ENCODE measurements at places on chromosomes 4 and X.

DNA sequence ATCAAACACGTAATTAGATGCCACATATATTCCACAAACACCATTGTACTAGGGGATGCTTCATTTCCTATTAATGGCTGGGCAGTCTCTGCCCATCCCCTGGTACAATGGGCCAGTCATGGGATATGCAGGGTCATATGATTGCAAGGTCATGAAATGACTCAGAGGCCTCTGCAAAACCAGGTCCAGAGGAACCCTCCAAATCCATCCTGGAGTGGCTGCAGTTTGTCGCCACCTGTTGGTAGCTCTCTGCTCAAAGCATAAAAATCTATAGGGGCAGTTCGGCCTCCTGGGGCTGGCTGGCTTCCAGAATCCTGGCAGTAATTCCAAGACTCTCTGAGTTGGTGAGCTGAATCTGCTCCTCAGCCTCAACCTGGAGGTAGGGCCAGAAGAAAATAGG lies 22.9 kb upstream of the PUDP start:
- peak; percentile 44 for DNase-seq

GRCh38 chrX:108020631-108021030 lies 24.2 kb upstream of the VSIG1 start:
- no peak for DNase-seq

DNA sequence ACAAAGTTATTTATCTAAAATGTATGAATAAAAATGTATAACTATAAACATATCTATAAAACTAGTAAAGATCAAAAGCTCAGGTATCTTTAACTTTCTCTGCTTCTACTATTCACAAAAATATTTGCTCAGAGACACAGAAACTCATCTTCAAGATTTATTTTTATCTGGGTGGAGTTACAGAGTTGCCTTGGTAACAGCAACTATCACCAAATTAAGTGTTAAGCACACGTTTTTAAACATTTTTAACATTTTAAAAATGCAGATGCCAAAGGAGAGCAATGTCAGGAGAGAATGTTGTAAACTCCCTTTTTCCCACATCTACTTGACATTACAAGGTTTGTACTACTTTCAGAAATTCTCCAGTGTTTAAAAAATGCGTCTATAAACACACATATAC lies 71.4 kb downstream of the SNCA start:
- no peak for DNase-seq

DNA sequence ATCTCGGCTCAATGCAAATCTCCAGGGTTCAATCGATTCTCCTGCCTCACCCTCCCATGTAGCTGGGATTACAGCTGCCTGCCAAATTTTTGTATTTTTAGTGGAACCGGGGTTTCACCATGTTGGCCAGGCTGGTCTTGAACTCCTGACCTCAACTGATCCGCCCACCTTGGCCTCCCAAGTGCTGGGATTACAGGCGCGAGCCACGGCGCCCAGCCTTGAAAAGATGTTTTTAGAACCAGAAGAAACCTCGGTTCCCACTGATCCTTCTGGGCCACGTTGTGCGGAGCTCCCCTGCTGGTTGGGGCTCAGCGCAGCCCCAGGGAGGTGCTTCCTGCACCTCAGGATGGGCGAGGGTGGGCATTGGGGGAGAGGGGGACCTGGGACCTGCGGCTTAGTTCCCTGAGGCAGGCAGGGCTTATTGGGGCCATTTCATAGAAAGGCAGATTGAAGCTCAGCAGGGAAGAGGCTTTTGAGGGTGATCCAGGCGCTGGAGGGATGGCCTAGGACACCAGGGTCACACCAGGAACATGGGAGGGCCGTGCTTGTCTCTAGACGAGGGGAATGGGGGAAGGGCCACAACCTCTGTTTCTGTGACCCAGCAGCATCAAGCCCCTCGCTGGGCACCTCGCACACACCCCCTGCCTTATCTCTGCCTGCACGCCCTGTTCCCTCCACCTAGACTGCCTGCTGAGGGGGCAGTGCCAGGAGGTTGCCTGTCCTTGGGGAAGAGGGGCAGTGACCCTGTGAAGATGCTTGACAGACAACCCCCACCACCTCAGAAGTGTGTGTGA lies 6.3 kb upstream of the ADD1 start:
- no peak for DNase-seq

GRCh38 chr4:173924561-173924960 lies 358.9 kb downstream of the FBXO8 start:
- no peak for DNase-seq

DNA sequence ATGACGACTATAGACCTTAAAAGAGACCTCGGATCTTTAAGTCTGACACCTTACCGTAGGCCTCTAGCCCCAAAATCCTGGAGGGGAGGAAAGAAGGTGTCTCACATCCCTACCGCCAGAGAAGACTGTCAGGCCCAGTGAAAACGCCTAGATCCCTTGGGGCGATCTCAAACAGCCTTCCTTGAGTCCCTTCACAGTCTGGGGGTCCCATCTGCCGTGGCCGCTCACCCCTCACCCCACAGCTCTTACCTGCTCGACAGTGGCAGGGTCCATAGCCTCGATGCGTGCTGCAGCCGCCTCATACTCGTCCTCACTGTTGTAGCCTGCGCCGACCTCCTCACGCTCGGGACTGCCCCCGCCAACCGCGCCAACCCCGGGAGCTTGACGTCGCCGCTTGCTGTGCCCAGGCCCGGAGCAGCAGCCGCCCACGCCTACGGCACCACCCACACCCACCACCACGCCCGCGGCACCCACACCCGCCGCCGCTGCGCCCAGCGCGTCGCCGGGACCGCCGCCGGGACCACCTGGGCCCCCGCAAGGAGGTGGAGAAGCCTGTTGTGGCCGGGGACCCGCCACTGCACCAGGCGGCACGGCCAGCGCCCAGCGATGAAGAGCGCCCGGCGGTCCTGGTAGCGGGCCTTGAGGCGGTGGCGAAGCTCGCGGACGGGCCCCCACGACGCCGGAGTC lies 536 bp downstream of the OTUD5 start:
- peak; percentile 65 for DNase-seq

DNA sequence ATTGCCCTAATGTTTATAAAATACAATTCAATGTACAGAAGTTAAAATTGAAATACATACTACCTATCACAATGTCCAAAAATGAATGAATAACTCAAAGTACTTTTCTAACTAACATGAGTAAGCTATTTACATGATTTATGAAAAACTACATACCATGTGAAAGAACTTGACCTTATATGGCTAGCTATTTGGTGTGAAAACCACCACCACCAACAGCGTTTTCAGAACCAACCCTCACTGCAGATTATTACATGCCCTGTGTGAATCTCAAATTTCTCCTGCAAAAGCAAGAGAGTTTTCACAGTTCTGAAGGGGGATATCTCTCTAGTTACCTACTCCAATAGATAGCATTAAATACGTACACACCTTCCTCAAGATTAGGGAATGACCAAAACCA lies 198.5 kb downstream of the SPATA18 start:
- no peak for DNase-seq
